Retinal pigment epithelial cell (primary cell): ENCODE measurements at places on chromosomes 13 and 19.

GRCh38 chr13:113732176-113732960 is 26.7 kb upstream of the TMEM255B start:
- DNase-seq: no peak

DNA sequence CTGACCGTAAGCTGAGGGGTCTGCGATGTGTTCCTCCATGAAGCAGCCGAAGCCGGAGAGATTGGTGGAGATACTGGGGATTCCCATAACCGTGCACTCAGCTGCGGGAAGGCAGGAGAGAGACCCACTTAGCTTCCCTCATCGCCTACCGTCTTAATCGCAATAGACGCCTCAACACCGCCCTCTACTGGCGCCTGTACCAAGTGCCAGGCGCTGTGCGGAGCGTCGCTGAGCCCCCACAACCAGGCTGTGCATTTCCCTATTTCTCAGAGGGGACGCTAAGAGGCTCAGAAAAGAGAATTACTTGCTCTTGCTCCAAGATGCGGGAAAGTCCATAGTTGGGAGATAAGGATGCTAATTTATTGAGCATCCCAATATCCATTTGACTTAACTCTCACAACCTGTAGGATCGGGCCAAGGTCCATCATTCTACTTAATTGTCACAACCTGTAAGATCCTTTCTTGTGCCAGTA is 5.8 kb downstream of the FTL start:
- DNase-seq: no peak

- DNase-seq: no peak
These were observed 103.5 kb downstream of the DPF1 start for GRCh38 chr19:38120471-38121025.

- DNase-seq: no peak
These were observed 27.8 kb upstream of the F2RL3 start for GRCh38 chr19:16861011-16861410.

DNA sequence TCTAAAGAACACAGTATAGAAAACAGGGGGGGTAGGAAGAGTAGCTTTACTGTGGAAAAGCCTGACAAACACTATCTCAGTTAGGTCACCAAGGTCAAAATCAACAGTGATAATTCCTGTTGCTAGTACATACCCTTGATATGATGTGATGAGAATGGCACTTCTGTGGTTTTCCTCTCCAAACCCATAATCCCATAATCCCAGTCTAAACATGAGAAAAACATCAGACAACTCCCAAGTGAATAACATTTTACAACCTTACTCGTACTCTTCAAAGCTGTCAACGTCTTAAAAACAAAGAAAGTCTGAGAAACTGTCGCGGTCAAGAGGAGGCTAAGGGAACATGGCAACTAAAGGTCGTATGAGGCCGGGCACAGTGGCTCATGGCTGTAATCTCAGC is 137.6 kb downstream of the FOXO1 start:
- DNase-seq: no peak
